GM13976 (cell line): ENCODE measurements at places on chromosomes 12 and 14.
A peak's percentile ranks its signal among the peaks of the same experiment; 100 is the strongest.

GRCh38 chr14:66140213-66140918 is 345.8 kb upstream of the CCDC196 start:
- peak; percentile 68 for DNase-seq

DNA sequence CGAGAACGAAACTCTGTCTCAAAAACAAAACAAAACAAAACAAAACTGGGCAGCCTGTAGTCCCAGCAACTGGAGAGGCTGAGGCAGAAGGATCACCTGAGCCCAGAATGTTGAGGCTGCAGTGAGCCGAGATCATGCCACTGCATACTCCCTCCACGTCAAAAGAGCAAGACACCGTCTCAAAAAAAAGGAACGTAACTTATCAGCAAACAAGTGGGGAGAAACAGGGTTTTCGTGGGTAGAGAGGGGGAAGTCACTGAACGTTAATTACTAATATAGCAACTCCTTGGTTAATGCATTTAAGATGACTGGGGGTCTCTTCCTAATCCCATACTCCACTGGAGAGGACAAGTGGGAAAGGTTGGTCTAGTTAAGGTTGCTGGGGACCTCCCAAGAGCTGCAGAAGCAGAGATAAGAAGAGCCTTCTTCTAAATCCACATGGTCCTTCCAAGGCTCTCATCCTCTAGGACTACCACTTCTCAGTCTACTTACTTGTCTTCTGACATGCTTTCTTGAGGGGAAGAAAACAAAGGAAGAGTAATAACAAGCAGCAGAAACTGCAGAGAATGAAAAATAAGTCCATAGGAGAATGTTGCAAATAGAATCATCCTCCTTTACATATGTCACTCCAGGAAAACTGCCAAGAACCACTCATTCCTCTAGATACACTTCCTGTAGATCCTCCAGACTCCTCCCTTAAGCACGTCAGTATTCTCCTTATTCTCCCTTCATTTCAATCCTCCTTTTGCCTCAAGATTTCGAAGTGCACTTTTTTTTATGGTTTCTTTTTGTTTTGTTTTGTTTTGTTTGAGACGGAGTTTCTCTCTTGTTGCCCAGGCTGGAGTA is 5.8 kb downstream of the NUMB start:
- DNase-seq = peak; percentile 36

- no peak for DNase-seq
Measured at GRCh38 chr14:75837151-75837787, 144.5 kb downstream of the TGFB3 start.

GRCh38 chr12:77940567-77940966 is 109.9 kb downstream of the NAV3 start:
- no peak for DNase-seq

DNA sequence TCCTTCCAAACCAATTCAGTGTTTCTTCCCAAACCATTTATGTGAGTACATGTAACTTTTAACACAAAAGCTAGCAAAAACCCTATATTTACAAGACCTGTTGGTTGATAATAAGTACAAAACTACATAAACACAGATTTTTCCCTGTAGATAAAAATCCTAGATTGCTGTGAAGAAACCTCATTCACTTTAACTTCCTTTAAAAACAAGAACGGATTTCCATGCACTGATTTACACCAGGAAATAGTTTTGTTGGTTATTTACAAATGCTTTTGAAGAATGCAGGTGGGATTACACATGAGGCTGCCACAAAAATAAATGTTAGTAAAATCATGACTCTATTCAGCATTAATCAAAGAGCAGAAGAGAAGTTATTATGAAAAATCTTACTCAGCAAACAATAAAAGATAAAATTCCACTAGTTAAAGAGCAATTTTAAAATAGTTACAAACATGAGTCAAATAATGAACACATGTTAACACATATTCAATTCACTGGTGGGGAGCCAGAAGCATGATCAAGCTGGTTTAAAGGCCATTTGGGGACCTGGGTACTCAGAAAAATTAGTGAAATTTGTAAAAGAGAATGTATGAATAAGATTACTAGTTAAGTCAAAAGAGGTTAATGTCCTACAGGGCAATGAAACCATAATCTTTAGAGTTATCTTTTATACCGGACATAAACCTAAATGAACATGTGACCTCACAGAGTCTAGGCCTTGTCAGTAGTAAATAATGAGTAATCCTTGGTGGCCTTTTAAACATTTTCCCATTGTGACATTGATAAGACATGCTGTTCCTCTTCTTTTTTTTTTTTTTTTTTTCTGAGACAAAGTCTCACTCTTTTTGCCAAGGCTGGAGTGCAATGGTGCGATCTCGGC is 79.9 kb downstream of the PHLDA1 start:
- DNase-seq = no peak

GRCh38 chr12:78176643-78177042 is 345.9 kb downstream of the NAV3 start:
- no peak for DNase-seq

DNA sequence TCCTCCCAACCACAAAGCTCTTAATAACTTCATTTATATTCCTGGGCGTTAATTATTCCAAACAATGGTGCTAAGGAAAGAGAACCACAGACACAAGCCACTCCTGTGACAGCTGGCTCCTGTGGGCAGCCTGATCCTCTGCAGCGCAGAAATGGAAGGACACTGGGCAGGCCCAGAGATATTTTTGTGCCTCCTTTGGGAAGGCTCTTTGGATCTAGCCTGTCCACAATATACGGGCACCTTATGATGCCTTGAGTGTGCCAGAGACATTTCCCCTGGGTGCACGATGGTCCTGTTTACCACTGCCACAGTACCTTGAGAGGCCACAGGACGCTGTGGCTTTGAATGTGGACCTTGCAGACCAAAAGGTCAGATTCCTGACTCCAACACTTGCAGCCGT is 2.1 kb downstream of the ASB2 start:
- no peak for DNase-seq

GRCh38 chr14:48914921-48915320 is 671.3 kb downstream of the RPS29 start:
- DNase-seq = no peak

- DNase-seq = no peak
Measured at GRCh38 chr14:75562089-75562488, 16.3 kb upstream of the FLVCR2 start.

GRCh38 chr12:87227162-87227561 is 802.0 kb downstream of the C12orf50 start:
- no peak for DNase-seq

- no peak for DNase-seq
Measured at GRCh38 chr12:65501093-65501621, 222.7 kb downstream of the MSRB3 start.

DNA sequence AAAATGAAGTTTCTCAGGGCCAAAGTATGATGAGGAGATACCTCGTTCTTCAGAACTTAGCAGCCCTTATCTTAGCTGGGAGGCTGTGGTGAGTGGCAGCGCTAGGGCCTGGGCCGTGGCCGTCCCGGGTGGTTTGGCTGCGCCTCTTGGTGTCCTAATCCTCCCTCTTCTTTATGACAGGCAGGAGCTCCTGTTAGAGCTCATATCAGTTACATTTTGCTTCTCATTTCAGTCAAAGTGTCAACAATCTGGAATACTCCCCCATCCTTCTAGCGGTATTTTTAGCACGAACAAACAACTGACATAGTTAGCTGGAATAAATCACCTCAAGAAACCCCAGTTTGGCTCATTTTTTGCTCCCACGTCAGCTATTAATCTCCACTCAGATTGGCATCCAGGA is 188.8 kb downstream of the TTC7B start:
- no peak for DNase-seq
